Activated naive CD4-positive, alpha-beta T cell treated with Interleukin-2 at 50 U/mL for 16 hours (primary cell): ENCODE measurements at places on chromosomes 12 and 14.

- no peak for DNase-seq
These were observed 7.6 kb downstream of the SUSD6 start for GRCh38 chr14:69619012-69619411.

GRCh38 chr14:81093651-81094050 is 127.1 kb downstream of the GTF2A1 start:
- DNase-seq, result no peak

- DNase-seq, result no peak
These were observed 327.5 kb upstream of the SLC16A7 start for GRCh38 chr12:59268295-59268809.

- DNase-seq, result no peak
These were observed 17.6 kb upstream of the ZFP36L1 start for GRCh38 chr14:68810173-68811153.

DNA sequence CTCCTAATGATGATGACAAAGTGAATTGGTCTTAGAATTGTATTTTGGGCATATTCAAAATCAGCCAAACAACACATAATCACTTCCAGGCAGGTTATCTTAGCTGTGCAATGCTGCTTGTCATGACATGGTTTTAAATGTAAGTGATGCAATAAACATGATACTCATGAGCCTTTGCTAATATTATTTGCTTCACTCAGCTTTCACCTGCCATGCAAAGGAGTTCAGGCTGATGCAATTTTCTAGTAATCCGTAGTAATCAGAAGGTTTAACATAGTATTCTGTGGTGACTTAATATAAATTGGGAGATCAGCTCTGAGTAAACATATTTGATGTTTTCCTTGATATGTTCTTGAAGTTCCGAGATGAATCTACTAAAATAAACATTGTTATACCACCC is 29.1 kb downstream of the TMEM260 start:
- no peak for DNase-seq

DNA sequence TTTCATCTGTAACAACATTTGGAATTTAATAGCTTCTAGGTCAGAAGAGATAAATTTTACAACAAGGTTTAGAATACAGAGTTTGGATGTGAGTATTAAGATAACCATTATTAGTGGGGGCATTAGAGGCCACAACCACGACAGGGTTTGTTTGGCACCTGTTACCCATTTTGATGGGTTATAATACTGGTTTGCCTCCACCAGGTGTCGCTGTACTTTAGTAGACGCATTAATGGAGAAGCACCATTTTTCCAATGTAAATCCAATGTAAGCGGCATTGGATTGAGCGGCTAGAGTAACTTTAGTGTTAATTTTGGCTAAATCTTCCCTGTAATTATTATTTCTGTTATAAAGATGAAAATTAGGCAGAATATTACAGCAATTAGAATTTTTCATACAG is 136.2 kb downstream of the SLCO1B3 start:
- peak; percentile 2 for DNase-seq

GRCh38 chr12:58148405-58148804 is 207.0 kb downstream of the ATP23 start:
- no peak for DNase-seq

- no peak for DNase-seq
These were observed 530 bp downstream of the ARL1 start for GRCh38 chr12:101407049-101407435.

- DNase-seq, result no peak
These were observed 108.1 kb upstream of the HIF1A start for GRCh38 chr14:61587081-61587713.

- no peak for DNase-seq
These were observed 119.5 kb upstream of the RTL1 start for GRCh38 chr14:101022916-101023435.

DNA sequence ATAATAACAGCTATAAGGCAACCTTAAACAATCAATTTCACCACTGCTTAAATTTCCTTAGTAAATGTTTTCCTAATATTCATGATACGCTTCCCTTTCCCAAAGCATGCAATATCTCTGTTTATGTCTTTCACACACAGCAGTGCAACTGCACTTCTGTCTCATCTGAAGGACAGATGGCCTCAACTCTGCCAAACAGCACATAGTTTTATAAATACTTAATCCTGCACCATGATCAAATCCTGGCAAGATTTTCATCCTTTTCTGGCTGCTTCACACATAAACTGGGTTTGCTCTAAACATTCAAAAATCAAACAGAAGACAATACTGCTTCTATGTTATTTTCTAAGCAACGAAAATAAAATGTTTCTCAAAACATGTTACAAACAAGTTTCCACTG is 266.3 kb downstream of the ITPR2 start:
- DNase-seq, result no peak

DNA sequence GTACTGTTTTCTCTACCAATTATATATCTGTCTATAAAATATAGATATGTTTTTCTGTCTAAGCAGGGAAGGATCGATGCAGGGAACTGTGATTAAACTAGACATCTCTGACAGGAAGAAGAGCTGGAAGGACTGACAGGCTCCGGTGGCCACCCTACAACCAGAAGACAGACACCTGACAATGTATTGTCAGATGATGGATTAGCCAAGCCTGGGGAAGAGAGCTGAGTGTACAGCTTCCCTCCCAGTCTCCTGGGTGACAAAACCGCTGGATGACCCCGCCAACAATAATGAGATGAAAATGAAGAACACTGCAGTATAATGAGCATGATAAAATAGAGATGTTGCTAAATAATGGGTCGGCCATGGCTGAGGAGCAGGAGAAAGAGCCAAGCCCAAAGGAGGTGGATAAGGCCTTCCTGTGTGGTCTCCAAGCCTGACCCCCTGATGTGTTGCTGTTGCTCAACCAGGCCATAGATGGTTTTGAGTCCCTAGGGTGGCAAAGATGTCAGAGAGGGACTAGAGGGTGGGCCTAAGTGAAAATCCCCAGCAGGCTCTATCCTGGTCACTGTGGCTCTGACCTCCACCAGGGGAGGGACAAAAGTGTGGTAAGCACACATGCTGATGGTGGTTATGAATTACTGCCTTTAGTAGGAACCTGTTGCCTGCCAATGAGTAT is 28.2 kb downstream of the DHRS2 start:
- no peak for DNase-seq

- DNase-seq, result no peak
These were observed 1489.4 kb downstream of the AACS start for GRCh38 chr12:126554625-126555024.

GRCh38 chr14:91841065-91841464 is 26.3 kb downstream of the TC2N start:
- DNase-seq, result no peak

DNA sequence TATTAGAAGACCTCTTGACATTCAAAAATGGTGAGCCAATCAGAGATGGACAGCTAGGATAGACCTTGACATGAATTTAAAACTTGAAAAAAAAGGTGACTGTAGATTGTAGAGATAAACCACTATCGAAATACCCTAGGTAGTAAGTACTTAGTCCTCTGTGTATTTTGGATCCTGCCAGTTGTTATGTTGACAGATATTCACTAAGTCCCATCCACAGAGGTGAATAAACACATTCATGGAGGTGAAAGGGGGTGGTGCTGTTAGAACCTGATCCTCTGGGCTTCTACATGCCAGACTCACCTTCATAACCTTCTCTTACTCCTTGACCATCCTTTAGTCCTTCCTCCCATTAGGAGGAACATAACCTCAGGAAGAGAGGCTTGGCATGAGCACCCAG is 72.3 kb downstream of the OTX2 start:
- no peak for DNase-seq

DNA sequence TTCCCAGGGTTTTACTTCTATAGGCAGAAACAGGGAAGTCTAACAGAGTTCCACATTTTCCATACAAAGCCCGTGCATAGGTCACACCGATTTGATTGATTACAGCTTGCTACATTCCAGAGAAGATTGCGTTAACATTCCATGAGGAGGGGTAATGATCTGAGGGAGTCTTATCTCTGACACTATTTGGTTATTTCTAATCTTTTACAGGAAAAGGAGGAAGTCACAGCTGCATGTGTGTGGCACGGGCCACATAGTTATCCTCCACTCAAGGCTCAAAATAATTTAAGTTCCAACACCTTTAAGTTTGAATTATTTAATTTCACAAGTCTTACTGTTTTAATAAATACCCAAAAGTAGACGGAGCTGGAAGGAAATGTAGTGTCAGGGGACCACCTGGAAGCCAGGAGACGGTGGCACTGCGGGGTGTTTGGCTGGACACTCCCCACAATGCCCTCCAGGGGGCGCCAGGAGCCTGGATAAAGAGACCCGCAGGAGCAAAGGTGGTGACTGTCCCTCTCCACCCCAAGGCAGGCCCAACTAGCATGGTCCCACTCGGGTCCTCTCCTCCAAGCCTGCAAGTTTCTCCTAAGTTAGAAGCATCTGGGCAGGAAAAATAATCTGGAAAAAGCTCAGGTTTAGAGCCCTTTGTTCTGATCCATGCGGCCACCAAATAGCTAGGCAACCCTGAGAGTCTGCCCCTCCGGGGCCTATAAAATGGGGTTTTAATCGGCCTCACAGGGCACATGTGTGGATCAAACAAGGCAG is 20.2 kb downstream of the KRT8 start:
- DNase-seq, result peak; percentile 81

DNA sequence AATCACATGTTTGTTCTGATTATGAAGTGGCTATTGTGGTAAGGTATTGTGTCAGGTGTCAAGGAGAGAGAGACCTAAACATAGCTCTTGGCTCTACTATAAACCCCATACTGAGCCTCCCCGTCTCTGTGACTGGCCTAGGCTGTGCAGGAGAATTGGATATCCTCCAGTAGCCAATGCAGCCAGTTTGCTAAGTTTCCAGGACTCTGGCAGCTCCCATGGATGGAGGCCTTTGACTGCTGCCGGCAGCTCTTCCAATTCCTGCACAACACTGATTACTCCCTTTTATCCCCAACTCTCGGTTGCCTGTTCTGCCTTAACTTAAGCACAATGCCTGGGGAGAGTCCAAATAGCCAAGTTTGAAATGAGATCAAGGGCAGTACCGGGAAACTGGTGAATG is 59.3 kb downstream of the ABCC9 start:
- DNase-seq, result no peak

DNA sequence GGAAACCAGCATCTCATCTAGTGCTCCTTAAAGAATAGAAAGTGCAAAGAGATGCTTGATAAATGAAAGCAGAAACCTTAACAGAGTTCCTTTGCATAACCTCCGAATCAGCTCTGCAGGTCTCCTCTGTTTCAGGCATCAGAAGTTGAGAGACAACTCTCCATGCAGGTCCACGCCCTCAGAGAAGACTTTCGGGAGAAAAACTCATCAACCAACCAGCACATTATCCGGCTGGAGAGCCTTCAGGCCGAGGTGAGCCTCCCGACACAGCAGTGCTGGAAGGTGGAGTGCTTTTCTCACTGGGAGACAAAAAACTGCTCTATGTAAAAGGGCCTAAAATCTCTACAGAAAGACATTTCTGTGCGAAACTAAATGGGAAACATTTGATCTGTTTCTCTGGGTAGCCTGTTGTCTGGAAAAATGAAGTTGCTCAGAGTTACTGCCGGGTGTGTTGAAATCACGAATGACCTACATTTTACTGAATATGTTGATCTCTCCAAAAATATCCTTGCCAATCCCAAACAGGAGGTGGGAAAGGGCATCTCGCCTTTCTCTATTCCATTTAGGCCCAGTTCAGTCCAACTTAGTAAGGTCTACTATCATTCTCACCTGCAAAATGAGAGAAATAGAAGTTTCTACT is 54.9 kb downstream of the RAB35 start:
- DNase-seq, result no peak

DNA sequence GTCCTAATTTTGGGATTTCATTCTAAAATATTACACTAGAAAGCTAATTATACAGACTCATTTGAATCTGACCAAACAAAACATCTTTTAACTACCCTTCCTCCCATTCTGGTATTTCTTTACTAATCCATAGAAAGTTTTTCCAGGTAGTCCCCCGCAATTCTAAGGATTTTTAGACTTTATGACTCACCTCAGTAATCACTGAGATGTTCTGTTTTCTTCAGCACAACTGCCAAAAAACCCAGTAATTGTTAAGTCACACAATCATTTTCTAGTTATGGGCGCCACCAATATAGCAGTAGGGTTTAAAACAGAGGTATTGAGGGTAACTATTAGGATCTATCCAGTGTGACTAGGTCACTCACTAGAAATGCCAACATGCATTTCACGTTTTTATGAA is 1.6 kb upstream of the ARID4A start:
- no peak for DNase-seq

GRCh38 chr14:25011095-25011494 is 38.9 kb downstream of the STXBP6 start:
- DNase-seq, result no peak

GRCh38 chr12:110458756-110459155 is 8.6 kb upstream of the ARPC3 start:
- DNase-seq, result no peak

GRCh38 chr14:69460093-69460701 is 24.3 kb upstream of the PLEKHD1 start:
- DNase-seq, result peak; percentile 64

DNA sequence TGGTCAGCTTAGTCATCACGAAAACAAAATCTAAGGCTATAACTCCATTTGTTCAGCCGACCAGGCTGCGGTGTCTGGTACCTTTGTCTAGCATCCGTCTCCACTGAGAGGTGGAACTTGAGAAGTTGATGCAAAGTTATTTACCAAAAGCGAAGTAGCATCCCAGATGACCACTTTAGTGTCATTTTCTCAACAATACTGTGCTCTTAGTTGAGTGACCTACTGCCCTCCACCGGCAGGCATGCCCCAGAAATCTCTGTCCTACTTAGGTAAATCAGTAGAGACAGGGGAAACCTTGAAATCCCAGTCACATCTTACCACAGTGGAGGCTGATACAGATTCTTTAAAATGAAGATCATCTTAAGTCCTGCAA is 1.3 kb upstream of the ST8SIA1 start:
- no peak for DNase-seq

DNA sequence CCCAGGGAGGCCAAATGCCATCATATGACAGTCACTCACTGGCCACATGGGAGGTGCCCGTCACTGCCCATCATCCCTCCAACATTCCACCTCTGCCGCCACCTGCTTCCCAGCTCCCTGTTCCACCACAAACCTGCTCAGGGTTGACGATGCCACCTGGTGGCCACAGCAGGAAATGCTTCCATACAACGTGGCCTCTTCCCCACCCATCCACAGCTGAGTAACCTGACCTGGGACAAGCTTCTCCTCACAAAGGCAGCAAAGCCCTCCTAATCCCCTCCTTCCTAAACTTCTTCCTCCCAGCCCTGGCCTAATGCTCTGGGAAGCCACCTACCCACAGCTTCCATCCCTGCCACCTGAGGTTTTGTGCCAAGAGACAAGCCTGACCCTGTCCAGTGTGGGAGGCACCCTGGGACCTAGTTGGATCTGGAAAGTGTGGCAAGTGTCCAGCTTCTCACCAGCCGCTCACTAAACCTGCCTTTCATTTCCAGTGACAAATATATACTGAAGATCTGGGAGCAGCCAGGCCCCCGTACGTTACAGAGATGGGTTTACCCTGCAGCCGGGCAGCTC is 4.3 kb downstream of the DEGS2 start:
- peak; percentile 32 for DNase-seq
